ENCODE measurements at places on chromosomes 1 and 21. TPM values are rescaled to one million over a fixed set of nuclear protein-coding genes. Genes with fewer than 3 reads are reported as not detected.

GRCh38 chr1:218482683-218483082 is 137.5 kb downstream of the TGFB2 start:
- DNase-seq = no peak
- H3K4me3 ChIP-seq = no peak overlapping the region

GRCh38 chr1:4730078-4730477 is 75.7 kb downstream of the AJAP1 start:
- peak overlapping the region; percentile 51 for H3K27ac ChIP-seq
- H3K27me3 ChIP-seq = peaks cover 9% of the 10 kb centered on the region
- peaks cover 10% of the 10 kb centered on the region for H3K4me1 ChIP-seq
- no peak overlapping the region for H3K4me3 ChIP-seq
- H3K36me3 ChIP-seq = no peaks in the 10 kb centered on the region

DNA sequence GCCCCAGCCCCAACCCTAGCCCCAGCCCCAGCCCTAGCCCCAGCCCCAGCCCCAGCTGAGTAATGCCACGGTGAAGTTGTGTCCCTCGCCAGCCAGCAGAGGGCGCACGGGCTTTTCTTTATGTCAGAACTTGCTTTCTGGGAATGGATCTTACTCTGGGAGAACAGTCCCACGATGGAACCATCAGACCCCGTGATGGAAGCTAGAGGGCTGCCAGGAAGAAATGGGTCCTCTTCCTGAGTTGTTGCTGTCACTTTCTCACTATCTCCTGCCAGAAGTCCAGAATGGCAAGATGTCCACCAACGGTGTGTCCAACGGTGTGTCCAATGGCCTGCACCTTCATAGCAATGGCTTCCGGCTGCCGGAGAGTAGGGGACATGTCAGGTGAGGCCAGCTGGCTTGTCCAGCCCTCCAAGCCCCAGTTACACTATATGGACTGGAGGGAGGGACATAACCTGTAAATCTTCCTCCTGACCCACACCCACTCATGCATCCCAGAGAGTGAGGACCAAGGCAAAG is 25.1 kb upstream of the TMEM222 start:
- H3K4me3 ChIP-seq = no peak overlapping the region
- H3K27me3 ChIP-seq = no peaks in the 10 kb centered on the region
- peak; percentile 82 for DNase-seq
- H3K27ac ChIP-seq = no peak overlapping the region
- H3K4me1 ChIP-seq = peaks cover 23% of the 10 kb centered on the region

Gene KIF2C
- total RNA-seq = 56.5 TPM

DNA sequence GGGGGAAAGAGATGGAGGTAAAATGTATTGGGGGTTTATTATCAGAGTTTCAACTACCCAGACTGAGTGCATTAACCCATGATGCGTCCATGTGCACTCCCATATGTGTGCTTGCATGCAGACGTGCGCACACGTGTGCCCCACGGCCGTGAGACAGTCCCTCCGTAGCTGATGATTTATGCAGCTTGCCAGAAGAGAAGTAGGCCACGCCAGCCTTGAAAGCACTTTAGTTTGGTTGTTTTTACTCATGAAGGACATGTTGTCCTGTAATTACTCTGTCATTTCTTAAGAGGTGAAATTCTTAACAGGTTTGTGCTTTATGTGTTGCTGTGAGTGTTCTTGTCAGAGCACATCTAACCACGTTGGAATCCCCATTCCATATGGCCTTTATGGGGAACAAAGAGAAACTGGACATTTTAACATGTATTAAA is 467.8 kb downstream of the LMO4 start:
- no peaks in the 10 kb centered on the region for H3K36me3 ChIP-seq
- no peaks in the 10 kb centered on the region for H3K27me3 ChIP-seq
- peaks cover 25% of the 10 kb centered on the region for H3K4me1 ChIP-seq
- DNase-seq = no peak

- H3K27ac ChIP-seq = no peak overlapping the region
- no peaks in the 10 kb centered on the region for H3K36me3 ChIP-seq
- no peak overlapping the region for H3K4me3 ChIP-seq
- no peaks in the 10 kb centered on the region for H3K4me1 ChIP-seq
These were observed 9.4 kb downstream of the OLIG2 start for GRCh38 chr21:33035147-33035546.

Gene PRR9
- not detected for total RNA-seq

Measured in type B pancreatic cell (in vitro differentiated cells).